ENCODE measurements at places on chromosomes 2 and 18.

DNA sequence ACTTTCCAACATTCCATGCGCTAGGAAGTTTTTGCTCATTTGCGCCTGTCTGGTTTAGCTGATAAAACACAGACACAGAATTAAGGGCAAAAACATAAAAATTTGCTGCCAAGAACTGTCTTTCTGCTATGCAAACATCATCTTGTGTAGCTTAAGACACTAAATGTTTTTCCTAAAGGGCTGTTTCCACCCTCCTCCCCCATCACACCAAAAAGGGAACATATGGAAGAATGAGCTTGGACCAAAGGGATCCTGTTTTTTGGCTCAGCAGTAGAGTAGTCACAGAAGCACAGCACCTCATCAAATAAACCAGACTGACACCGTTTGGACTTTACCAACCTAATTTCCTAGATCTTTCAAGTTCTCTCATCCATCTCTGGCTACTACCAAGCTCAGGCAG lies 210.1 kb downstream of the ZNF521 start:
- no peak for DNase-seq

DNA sequence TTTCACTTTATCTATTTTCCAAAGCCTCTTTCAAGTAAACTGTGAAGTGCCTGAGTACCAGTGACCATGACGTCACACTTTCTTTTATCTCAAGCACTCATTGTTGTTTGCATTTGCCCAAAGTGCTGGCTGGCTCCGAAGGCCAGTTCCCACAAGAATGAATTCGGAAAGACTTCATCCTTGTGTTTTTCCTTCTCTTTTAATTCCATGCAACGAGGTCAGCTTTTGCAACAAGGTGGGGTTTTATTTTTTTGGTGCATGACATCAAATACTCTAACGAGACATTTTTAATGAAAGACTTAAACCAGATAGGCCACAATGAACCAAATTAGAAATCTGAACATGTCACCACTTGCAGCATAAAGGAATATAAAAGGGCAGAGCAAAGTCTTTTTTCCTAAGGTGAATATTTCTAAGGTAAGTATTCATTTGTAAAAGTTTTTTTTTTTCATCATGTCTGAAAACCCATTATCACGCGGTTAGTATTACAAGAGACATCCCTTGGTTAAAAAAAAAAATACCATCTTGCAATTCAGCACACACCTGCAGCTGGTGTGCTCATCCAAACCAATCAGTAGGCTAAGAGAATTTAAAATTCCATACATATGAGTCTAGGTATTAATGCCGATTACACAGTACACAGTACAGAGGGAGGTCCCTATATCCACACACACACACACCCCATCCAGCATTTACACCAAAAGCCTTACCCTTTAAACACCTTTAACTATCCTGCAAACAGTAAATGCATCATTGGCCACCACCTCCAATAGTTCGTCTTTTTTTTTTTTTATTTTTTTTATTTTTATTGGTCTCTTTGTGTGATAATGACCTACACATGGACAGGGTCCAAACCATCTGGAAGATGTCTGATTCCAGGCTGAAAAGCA lies 2.3 kb downstream of the ARL4C start:
- DNase-seq, result peak; percentile 37

DNA sequence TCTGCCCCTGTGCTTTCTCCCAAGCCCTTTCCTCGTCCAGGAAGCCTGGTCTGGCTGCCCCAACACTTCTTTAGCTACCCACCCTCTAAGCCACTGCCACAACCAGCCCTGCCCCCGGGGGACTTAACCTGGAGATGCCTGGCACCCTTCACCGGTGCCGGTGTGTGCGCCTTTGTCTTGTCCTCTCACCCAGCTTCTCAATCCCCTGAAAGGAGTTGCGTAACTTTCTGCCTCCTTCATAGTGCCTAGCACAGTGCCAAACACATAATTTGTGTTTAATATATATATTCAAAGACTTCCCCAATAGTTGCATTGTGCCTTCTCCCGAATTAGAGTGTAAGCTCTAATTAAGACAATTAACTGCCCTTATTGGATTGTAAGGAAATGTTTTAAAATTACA lies 70.6 kb downstream of the ALK start:
- no peak for DNase-seq

GRCh38 chr2:74938264-74938663 lies 20.2 kb upstream of the POLE4 start:
- no peak for DNase-seq

DNA sequence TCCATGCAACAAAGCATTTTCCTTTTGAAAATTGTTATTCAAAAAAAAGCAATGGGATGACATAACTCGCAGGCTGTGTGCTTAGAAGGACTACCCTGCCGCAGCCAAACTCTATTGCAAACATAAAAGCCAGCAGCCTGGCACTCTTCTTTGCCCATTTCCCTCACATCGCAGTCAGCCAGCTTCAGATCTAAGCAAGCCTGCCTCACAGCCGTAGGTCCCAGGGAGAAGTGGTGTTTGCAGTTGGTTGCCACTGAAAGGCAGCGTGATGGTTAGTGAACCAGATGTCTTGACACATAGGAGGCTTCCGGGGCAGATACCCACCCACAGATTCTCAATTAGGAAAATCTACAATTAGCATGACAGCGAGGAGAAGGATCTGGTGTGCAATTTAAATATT lies 655.2 kb downstream of the RNF144A start:
- peak; percentile 49 for DNase-seq

GRCh38 chr18:55161916-55162315 lies 202.7 kb upstream of the CCDC68 start:
- DNase-seq, result no peak

GRCh38 chr2:161165266-161165665 lies 5.0 kb downstream of the TANK start:
- DNase-seq, result no peak

DNA sequence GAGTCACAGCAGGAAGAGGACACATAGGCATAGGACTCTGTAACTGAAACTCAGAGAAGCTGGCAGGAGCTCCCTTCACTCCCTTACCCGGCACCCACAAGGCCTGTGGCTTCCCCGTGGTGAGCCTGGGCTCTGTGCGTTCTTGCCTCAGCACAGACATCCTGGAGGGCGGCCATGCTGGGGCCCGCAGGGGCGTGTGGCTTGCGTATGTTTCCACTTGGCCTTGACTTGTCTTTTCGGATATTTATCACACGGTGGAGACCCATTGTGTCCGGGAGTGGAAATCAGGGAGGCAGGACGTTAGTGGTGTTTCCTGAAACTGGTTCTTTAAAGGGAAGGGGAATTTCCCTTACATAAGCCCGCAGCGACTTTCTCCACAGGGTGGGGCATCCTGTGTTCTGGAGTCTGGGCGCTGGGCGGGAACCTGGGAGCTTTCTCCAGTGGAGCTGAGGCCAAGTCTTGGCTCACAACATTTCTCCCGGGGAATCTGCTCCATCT lies 49.9 kb upstream of the EML6 start:
- peak; percentile 71 for DNase-seq

- DNase-seq, result no peak
Measured at GRCh38 chr2:75162259-75162658, 37.1 kb downstream of the TACR1 start.

- DNase-seq, result no peak
Measured at GRCh38 chr2:171281110-171281509, 120.4 kb upstream of the TLK1 start.

DNA sequence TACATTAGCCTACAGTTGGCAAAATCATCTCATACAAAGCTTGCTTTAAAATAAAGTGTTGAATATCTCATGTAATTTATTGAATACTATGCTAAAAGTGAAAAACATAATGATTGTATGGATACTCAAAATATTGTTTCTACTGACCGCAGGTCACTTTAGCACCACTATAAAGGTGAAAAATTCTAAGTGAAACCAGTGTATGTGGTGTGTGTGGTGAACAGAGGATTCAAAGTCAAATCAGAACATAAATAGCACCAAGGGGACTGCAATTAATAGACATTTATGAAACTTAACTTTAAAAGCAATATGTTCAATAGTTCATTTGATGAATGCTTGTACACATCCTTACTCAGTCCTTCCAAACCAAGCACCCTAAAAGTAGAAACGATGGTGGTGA lies 145.8 kb downstream of the AKAIN1 start:
- no peak for DNase-seq

DNA sequence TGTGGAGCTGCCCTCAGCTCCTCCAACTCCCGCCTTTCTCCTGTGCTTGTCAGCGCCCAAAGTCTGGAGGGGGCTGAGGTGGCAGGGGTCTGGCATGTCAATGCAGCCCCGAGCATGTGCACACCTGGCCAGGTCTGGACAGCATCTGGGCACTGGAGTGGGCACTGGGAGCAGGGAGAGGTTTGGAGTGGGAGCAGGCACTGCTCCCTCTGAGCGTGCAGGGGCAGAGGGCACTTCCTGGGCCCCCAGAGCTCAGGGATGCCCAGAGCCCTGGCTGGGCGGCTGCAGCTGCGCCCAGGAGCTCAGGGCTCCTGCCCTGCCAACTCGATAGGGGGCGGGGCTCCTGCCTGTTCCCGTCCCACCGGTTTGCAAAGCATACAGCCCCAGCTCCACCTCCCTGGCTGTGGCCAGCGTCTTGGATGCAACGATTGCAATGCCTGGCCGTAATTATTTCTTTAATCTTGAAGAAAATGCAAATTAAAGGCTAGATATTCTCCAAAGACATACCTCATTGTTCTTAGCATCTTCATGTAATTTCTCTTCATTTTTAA lies 57.4 kb upstream of the LDAH start:
- DNase-seq, result no peak

DNA sequence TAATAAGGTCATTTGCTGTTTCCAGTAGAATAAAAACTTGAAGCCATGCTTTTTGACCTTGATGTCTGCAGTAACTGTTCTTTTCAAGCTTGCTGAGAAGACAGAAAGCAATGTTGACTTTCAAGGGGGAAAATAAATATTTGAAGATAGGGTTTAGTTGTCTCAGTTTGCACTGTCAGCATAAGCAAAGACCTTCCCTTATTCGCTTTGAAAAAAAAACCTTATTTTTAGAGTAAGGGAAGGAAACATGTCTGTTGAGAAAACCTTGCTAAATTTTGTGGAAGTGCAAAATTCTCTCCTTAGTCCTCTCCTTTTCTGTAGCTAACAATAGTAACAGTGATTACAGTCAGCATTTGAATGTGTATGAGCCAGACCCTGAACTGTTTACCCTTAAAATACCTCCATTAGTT lies 43.1 kb downstream of the MAP4K4 start:
- no peak for DNase-seq

- DNase-seq, result no peak
Measured at GRCh38 chr2:240630771-240631547, 5.7 kb downstream of the GPR35 start.

- no peak for DNase-seq
Measured at GRCh38 chr2:119184512-119184911, 26.0 kb upstream of the C1QL2 start.

GRCh38 chr2:45497355-45497754 lies 113.7 kb downstream of the SRBD1 start:
- DNase-seq, result peak; percentile 52

DNA sequence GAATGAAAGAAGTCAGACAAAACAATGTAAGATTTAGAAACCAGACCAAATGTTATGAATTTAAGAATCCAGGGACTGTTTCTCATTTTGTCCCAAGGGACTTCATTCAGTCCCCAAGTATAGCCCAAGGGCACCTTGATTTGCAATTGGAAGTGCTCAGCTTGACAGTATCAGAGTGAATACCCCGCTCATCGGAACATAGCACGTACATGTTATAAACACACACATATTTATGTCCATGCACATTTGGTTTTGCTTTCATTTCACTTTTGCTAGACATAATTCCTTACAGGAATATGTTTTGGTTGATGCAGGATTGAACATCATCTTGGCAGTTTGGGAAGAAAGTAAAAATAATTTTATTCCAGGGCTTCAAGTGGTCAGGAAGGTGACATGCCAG lies 100.2 kb downstream of the PID1 start:
- no peak for DNase-seq

GRCh38 chr2:118687192-118687591 lies 160.3 kb downstream of the EN1 start:
- DNase-seq, result no peak

DNA sequence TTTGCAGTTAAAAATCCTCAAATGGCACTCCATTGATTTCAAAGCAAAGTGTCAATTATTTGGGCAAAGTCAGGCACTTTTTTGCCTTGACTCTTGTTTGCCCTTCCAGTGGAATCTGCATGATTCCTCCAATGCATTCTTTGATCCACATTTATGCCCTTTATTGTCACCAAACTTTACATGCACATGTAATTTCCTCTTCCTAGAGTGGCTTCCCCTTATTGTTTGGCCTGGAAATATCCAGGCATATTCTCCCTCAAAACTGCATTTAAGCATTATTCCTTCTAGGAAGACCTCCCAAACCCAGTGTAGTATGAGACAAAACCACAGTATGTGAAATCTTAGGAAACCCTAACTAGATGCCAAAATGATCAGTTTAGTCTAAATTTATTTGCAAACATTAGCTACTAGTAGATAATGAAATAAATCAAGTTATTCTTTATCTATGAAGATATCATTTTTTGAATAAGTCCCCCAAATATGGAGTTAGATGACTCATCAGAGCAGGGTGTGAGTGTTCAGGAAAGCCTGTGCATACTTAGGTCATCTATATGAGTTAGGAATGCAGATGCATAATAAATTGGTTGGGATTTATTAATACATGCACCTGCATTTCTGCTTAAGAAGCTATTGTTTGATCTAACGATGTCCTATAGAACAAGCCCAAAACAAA lies 433.3 kb upstream of the TCF4 start:
- DNase-seq, result no peak

DNA sequence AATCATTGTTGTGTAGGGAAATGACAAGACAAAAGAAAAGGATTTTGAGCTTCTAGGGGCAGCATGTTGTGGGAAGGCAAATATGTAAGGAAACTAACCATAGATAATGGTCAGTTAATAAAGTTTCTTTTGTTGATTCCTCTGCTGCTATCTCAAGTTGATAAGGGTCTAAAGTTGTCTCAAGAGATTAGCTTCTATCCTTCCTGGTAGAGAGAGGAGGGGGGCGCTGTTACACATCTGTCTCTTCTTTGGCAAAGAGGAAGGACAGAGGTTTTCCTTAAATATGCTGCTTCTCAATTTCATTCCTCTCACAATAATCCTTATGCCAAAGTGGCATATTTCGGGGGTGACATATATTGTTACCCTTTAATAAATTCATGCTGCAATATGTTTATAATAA lies 944.0 kb downstream of the DPP10 start:
- no peak for DNase-seq

GRCh38 chr2:231905026-231905425 lies 21.2 kb downstream of the NPPC start:
- DNase-seq, result no peak

DNA sequence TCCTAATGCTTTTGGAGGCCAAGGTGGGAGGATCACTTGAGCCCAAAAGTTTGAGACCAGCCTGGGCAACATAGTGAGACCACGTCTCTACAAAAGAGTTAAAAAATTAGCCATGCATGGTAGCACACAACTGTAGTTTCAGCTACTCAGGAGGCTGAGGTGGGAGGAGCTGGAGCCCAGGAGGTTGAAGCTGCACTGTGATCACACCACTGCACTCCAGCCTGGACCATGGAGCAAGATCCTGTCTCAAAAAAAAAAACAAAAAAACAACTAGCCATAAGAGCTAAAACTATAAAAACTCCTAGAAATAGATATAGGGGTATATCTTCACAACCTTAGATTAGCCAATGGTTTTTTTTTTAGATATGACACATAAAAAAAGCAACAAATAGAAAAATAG lies 16.9 kb upstream of the COL6A3 start:
- DNase-seq, result peak; percentile 30
